Stimulated activated CD4-positive, alpha-beta T cell treated with anti-CD3 and anti-CD28 coated beads, TNF-alpha, amount 100 ng/mL, for 1 hour (primary cell): ENCODE measurements at places on chromosomes 16 and 17.

DNA sequence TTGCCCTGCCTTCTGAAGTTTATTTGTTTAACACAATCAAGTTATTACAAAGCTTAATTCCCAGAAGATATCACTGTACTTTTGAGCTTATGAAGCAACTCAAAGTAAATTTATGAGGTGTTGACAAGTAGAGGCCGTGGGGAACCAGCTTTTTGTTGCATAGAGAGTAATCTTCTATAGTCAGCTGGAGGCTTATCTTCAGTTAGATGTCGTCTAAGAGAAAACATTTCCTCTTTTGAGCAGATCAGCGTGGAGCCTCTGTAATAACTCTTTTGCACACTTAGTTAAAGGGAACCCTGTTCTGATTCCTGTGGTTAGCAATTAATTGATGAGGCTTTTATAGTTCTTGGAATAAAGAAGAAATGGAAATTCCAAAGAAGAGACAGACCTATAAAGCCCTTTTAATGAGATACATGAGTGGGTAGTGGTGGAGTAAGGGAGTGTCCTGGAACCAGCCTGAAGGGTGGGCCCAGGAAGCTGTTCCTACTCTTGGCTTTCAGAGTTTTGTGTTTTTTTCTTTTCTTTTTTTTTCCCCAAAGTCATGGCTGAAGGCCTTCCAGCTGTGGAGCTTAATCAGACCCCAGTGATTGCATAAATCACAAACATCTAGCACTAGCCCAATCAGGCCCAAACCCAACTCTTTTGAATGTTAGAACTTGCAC lies 28.9 kb upstream of the MAP3K14 start:
- DNase-seq = no peak

GRCh38 chr17:80036715-80037477 lies 454 bp downstream of the CCDC40 start:
- DNase-seq = no peak

DNA sequence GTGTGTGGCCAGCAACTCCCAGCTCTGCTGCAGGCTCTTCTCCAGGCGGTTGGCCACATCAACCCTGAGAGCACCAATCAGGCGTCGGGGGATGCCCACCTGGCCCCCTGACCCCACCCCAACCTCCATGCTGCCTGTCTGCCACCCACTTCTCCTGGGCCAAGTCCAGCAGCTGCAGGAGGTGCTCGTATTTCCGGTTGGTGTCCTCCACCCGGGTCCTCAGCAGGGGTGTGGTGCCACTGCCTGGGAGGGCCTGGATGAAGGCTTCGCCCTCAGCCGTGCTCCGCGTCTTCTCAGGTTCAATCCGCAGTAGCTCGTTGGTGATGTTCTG lies 44.6 kb downstream of the UBN1 start:
- DNase-seq = no peak

- no peak for DNase-seq
Observed at GRCh38 chr17:20173091-20173490, 163.9 kb downstream of the SPECC1 start.

GRCh38 chr16:17515421-17516210 lies 44.9 kb upstream of the XYLT1 start:
- DNase-seq = no peak
